ENCODE measurements at places on chromosomes 11 and 22.

GRCh38 chr11:122165607-122166371, 49.8 kb upstream of the BLID start:
- DNase-seq = no peak

GRCh38 chr11:112288021-112288420, 27.4 kb upstream of the PLET1 start:
- DNase-seq = no peak

GRCh38 chr11:67675058-67675747, 780 bp upstream of the ALDH3B2 start:
- DNase-seq = no peak

DNA sequence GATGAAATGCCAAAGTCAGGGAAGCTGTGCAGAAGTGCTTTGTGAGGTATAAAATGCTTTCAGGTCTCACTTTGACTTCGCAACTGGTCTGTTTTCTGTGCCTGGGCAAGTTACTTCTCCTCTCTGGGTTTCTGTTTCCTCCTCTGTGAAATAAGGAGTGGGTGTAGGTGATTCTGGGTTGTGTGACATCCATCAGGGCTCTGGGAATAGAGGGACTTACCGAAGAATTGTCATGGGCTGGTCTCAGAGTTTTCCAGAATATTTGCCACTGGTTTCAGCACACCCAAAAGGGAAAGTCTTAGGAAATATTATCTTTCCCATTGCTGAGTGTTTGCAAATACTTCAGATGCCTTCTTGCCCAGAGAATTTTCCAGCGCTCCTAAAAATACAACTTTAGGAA, 118.4 kb downstream of the KIAA1671 start:
- DNase-seq = no peak

- no peak for DNase-seq
These were observed 36.6 kb downstream of the GAS2 start for GRCh38 chr11:22703040-22703439.

DNA sequence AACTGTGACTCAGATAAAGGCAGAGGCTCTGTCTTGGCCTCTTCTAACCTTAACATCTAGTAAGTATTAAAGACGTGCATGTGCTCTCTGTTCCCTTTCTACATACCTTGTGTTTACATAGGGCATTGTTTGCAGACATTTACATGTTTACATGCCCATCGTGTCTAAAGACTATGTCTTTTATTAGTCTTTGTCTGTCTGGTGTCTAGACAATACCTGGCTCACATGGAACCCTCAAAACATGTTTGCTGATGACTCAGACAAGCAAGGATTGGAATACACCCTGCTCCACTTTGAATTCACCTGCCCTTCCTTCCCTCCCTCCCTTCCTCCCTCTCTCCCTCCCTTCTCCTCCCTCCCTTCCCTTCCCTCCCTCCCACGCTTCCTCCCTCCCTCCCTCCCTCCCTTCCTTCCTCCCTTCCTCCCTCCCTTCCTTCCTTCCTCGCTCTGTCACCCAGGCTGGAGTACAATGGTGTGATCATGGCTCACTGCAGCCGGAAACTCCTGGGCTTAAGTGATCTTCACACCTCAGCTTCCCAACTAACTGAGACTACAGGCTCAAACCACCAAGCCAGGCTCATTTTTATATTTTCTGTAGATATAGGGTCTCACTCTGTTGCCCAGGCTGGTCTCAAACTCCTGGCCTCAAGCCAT, 23.7 kb upstream of the SORL1-AS1 start:
- DNase-seq = no peak
